NCI-H2081 (cell line): ENCODE measurements at places on chromosomes 16 and 17.
A peak's percentile ranks its signal among the peaks of the same experiment; 100 is the strongest.

DNA sequence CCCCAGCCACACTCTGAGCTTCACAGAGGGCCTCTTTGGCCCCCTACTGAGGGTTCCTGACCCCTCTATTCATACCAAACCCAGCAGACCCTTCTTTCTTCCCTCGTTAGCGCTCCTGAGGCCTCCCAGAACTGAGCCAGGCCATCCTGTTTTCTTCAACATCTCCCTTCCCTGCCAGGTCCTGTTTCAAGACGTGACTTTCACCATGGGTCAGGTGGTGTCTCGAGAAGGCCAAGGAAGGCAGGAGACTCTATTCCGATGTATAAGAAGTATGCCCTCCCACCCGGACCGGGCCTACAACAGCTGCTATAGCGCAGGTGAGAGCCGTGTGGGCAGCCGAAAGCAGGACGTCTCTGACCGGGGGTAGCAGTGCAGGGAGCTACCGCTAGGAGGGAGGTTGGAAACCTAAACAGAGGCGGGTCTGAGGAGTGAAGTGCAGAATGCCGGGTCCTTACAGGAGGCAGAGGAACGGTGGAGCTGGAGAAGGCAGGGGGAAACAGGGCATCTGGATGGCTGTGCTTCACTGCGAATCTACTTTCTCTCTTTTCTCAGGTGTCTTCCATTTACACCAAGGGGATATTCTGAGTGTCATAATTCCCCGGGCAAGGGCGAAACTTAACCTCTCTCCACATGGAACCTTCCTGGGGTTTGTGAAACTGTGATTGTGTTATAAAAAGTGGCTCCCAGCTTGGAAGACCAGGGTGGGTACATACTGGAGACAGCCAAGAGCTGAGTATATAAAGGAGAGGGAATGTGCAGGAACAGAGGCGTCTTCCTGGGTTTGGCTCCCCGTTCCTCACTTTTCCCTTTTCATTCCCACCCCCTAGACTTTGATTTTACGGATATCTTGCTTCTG is 1.3 kb upstream of the SENP3 start:
- peak; percentile 58 for DNase-seq

- DNase-seq: no peak
These were observed 10.3 kb downstream of the ITGAX start for GRCh38 chr16:31365131-31365865.

DNA sequence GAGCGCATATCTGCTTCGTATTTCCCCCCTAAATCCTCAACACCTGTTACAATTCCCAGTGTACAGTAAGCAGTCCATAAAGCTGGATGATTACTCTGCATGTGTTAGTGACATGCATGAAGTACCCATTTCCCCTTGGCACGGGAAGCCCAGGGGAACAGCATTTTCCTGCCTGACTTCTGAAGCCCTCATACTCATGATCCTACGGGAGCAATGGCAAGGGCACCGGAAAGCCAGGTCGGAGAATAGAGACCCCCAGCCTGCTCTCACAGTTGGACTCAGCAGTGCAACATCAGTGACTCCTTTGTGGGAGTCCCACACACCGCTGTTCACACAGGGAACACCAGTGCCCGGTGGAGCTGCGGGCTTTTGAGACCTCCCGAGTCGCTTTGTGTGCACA is 336.9 kb downstream of the CDH13 start:
- no peak for DNase-seq

DNA sequence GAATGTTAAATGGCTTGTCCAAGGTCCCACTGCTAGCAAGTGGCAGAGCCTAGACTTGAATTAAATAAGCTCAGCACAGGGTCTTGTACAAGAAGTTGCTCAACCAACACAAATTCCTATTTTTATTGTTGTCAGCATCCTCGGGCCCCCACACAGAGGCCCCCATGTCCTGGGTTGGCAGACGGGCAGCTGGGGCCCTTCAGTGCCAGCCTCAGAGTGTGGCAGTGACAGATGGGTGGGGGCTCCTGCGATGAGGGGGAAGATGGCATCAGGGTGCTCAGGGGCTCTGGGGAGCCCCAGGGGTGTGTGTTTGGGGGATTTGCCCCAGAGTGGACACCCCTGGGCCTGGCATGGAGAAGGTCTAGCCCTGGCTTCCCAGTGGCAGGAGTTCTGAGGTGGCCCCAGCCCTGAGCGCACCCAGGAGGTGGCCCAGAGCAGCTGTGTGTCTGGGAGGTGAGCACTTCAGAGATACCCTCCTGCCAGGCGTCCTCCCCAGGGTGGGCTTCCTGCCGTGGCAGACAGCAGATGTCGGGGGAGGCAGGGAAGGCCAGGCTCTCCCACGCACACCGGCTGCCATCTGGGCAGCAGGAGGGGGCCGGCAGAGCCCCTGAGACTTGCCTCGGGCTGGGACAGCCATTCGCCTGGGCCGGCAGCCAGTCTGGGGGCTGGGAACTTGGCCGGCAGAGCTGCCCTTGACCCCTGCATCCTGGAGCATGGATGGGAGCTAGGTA is 150.8 kb downstream of the C16orf78 start:
- no peak for DNase-seq

GRCh38 chr16:12057266-12057665 is 80.7 kb downstream of the SNX29 start:
- no peak for DNase-seq

GRCh38 chr17:152860-153420 is 15.6 kb downstream of the SCGB1C2 start:
- no peak for DNase-seq

- no peak for DNase-seq
These were observed 58.5 kb downstream of the BAHCC1 start for GRCh38 chr17:81453712-81454111.

DNA sequence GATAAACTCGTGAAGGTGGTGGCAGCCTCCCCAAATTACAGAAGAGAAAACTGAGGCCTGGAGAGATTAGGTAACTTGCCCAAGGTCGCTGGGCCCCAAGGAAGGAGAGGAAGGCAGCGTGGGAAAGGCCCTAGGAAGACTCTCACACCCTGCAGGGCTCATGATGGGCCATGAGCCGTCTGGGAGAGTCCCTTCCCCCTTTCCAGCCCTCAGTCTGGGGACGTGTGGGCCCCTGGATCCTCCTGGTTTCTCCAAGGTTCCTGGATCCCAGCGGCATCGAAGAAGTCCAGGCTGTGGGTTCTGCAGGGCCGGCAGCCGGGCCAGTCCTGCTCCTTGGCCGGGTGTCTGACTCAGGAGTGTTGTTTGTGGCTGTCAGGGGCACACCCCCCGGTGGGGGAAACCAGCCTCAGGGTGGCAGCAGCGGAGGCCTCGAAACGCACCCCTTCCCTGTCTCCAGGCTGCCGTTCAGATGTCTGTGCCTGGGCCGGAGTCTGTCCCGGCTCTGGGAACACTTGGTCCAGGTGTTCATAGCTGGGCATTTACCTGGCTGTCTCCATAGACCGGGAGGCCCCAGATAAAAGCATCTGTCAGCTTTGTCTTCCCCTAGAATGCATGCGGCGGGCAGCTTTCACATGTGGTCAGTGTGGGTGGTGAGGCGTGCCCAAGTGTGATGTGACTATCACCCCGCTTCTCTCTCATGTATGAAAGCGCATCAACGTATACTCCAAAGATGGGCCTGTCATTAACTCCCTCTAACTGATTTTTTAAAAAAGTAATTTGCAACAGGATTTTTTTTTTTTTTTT is 3.7 kb upstream of the RAP1GAP2 start:
- no peak for DNase-seq

GRCh38 chr17:3879186-3879585 is 13.7 kb downstream of the CAMKK1 start:
- DNase-seq: no peak

DNA sequence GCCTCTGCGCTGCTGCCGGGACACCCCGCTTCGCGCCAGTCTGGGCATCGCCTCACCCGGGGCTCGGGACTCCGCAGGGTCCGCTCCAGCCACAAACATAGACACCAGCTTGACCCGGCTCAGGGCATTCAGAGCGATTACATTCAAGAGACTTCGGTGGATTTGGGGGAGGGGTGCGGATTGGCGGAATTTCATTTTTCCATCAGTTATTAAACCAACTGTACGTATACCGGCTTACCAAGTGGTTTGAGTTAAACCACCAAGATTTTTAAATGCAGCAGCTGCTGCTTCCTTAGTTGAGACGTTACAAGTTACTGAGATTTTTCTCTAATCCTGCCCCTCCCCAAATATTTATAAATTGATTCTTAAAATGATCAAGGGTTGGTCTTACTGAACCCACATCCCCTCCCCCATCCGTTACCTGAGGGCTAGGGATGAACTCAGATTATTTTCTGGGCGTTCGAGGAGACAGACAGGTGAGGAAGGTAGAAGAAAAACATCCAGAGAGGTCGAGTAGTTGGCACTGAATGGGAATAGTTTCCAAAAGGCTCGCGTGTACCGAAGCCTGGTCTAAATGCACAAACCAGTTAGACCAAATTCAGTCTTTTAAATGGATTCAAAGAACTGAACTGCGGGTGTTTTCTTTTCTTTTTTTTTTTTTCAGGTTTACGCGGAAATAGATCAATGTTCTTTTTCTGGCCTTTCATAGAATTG is 1.5 kb downstream of the CRHR1 start:
- DNase-seq: no peak

GRCh38 chr17:34598161-34598776 is 18.9 kb downstream of the TMEM132E start:
- no peak for DNase-seq

DNA sequence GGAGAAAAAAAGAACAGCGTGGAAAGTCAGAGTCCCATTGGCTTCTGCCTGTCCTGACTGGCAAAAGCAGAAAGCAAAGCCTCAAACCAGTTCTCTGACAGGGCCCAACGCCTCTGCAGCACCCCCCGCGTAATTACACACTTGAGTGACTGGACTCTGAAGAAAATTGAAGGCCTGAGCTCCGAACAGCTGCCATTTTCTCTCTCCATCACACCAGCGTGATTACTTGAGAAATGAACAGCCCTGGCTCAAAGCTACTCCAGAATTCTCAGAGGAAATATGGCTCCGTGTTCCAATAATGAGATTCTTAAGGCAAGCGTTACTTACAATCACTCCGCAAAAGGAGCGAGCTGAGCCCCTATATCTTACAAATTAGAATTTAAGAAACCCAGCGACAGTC is 142.7 kb upstream of the C17orf78 start:
- DNase-seq: no peak

DNA sequence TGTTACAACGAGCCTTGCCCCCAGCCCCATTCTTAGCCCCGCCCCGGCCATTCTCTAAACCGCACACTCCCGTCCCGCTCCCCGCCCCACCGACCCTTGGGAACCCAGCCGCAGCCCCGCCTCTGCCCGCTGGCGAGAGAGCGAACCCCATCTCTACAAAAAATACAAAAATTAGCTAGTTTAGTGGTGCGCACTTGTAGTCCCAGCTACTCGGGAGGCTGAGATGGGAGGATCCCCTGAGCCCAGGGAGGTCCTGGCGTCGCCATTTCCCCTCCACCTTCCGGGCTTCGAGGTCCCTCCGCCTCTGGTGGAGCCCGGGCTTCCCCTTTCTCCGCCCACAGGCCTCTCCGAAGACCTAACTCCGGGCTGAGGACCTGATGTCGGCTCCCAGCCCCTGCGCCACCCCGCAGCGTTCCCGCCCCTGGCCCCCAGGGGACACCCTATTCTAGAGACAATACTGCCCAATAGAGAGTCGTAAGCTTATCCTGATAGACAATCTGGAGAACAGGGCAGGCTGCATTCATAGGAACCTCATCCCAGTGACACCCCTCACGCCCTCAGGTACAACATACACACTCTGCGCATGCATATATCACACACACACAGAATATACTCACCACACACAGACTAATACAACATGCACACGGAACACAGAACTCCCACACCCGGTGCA is 480 bp upstream of the PROCA1 start:
- DNase-seq: no peak

GRCh38 chr17:55580596-55581133 is 69.4 kb upstream of the SMIM36 start:
- no peak for DNase-seq

DNA sequence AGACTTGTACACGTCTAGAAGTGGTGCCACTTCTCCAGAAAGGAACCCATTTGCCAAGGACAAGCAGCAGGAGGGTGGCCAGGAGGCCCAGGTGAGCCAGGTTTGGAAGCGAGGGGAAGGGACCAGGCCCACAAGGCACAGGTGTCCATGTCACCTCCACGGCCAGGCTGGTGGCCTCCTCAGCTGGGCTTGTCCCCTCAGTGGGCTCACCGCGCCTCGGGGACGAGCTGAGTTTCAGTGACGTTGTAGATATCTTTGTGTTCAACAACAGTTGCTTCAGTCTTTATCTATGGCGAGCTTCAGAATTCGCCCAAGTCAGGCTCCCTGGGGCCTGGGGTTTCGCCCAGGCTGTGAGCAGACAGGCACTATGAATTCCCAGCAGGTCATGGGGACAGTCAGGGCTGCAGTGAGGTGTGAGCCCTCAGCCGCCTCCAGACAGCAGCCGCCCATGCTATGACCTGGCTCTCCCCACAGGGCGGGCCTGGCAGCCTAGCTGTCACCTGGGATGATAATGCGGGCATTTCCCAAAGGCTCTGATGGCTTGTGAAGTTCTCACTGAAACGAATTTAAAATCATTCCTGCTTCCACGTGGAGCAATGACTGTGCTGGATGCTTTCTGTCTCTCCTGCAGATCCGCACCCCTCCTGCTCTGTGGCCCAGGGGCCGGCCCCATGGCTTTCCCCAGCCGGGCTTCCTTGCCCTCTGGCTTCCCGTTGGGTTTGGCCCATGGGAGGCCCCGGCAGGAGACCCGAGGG is 89.5 kb downstream of the MRC2 start:
- no peak for DNase-seq

- peak; percentile 48 for DNase-seq
These were observed 7.8 kb upstream of the RNASEK start for GRCh38 chr17:7004398-7005253.

DNA sequence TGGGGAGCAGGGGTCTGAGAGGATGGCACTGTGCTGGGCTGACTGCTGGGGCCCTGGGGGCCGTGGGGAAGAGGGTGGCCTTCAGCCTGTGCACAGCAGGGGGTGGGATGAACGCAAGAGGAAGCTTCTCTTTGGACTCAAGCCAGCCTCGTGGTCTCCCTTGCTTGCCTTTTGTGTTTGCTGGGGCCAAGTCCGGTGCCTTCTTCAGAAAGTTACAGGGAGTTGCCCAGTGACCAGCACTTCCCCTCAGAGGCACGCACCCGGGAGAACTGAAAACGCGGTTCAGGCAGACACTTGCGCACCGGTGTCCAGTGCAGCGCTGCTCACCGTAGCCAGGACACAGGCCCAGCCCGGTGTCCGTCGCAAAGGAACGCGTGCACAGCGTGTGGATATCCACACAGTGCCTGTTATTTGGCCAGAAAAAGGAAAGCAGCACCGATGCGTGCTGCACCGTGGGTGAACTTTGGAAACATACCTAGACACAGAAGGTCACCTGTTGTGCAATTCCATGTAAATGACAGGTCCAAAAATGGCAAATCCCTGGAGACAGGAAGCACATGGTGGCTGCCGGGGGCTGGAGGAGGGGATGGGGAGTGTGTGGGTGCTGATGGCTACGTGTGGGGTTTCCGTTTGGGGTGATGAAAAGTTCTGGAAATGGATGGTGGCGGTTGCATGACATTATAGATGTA is 29.4 kb upstream of the NUDT16L1 start:
- DNase-seq: no peak

- no peak for DNase-seq
These were observed 415.0 kb downstream of the CA10 start for GRCh38 chr17:51743477-51743876.

DNA sequence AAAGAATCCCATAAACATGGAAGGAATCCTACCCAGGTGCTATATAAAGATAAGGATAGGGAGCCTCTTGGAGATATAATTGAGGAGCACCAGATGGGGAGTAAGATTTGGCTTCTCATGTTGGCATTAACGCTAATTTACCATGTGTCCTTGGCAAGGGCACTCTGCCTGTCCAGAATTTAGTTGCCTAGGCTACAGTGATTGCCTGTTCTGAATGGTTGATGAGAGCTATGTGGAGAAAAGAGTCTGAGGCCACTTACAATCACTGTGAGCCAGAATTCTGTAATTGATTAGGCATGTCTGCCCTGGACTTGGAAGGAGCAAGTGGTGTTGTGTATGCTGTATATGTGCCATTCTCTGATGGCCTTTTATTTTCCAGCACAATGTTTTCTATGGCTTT is 1101.2 kb upstream of the RBFOX1 start:
- DNase-seq: no peak
